Activated CD4-positive, CD25-positive, alpha-beta regulatory T cell (primary cell): ENCODE measurements at places on chromosomes 16 and 17.

DNA sequence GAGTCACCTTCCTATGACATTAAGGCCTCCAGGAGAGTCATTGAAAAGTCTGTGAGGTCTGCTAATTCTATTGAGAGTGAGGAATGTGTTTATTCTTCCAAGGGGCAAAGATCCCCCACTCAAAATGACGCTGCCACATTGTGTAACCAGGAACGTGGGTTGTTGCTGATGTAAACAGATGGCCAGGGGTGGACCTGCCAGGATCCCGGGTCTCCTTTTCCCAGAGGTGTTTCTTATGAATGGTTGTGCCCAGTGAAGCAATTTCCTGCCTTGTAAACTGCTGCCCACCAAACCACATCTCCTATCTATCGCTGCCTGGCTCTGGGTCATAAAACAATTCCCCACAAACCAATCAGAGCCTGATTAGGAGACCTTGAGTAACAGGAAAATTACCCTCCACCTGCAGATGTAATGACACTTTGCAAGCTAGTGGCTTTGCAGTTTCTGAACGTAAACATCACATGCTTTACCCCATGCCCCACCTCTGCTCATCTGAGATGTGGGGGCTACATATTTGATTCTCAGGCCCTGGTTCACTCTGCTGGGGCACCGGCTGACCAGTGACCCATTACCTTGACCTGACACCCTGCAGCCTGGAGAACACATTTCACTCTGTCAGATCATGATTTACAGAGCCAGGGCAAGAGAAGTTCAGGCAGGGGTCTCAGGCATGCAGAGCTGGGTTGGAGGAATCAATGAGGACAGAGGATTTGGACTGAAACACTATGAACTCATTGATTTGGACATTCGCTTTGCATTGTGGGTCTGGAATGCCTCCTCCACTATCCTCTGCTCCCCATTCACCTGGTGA is 33.1 kb upstream of the DDX52 start:
- DNase-seq = no peak

- no peak for DNase-seq
Observed at GRCh38 chr17:49436174-49436573, 21.5 kb upstream of the PHB1 start.

- DNase-seq = no peak
Observed at GRCh38 chr17:78241277-78242023, 10.0 kb downstream of the TMEM235 start.

- no peak for DNase-seq
Observed at GRCh38 chr16:67910158-67910557, 17.1 kb downstream of the PSKH1 start.

- no peak for DNase-seq
Observed at GRCh38 chr17:80768389-80768788, 223.3 kb upstream of the CHMP6 start.

- DNase-seq = no peak
Observed at GRCh38 chr17:78674156-78674555, 97.0 kb upstream of the DNAH17 start.

GRCh38 chr16:6836766-6837165 is 495.9 kb upstream of the RBFOX1 start:
- DNase-seq = no peak

- DNase-seq = no peak
Observed at GRCh38 chr17:82231312-82231561, 2.4 kb downstream of the SLC16A3 start.

- no peak for DNase-seq
Observed at GRCh38 chr16:12802661-12803060, 1.0 kb downstream of the CPPED1 start.

- DNase-seq = no peak
Observed at GRCh38 chr17:21072745-21073197, 30.0 kb upstream of the USP22 start.

DNA sequence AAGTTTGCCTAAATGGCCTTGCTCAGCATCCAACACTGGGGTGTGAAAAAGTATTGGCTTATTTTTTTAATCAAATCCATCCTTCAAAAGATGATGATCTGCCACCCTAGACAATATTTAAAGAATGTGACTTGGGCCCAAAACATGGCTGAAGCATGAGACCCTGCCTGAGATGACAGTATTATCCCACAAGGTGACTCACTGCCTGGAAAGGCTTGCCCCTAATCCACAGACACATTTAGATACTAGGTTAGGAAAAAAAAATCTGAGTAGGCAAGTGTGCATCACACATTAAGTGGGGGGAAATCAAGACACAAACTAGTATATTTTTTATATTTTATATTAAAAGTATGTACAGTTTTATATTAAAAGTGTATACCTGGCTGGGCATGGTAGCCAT is 38.4 kb downstream of the TOM1L2 start:
- DNase-seq = no peak

GRCh38 chr16:55555436-55555835 is 11.0 kb upstream of the CAPNS2 start:
- DNase-seq = no peak

GRCh38 chr17:7323731-7324437 is 5.3 kb downstream of the NEURL4 start:
- peak; percentile 37 for DNase-seq

GRCh38 chr16:16101585-16101984 is 121.7 kb downstream of the ABCC6 start:
- DNase-seq = no peak

DNA sequence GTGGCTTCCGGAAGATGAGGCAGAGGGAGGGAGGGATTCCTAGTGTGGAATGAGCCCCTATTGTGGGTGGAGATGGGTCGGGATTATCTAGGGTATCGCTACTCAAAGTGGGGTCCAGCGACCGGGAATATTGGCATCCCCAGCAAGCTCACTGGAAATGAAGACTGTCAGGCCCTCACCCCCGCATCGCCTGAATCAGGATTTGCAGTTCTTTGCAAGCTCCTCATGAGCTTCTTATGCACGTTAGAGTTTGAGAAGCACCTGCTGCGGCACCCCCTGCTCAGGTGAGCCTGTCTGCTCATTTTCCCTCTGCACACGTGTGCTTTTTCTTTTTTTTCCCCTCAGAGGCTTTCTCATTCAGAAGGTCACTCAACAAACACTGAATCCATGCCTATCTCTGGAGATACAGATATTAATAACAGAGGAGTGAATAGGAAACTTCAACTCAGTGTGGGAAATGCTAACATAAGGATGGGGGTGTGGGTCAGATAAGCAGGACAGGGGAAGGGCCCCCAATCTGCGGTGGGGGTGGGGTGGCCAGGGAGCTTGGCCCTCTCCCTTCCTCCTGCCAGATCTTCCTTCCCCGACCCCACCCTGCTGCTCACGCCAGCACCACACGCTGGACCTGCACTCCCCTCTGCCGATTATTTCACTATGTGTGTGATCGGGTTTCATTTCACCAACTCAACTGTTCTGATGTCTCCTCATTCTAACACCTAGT is 67.7 kb upstream of the NFAT5 start:
- DNase-seq = no peak

DNA sequence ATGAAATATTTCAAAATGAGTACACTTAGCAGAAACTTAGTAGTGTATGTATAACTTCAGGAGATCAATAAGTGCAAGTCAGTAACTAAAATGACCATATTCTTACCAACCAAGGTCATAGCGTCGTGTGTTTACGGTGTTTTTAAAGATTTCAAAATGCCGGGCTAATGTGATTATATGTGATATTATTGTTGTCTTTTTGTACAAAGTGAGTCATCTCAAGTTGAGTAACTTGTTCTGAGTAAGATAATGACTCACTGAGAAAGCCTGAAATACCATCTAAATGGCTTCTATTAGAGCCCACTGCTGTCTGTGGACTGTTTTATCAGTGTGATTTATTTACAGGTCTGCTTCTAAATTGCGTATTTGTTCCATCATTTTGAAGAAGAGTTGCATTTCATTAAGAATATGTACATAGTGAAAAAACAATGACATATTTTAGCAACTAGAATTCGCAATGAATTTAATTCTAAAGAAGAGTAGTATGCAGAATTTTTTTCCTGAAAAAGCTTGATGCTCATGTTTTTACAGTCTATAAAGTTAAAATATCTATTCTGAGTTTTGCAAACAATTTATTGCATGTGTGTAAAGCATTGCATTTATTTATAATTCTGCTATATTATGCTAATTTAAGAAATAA is 12.7 kb downstream of the KRT12 start:
- no peak for DNase-seq

DNA sequence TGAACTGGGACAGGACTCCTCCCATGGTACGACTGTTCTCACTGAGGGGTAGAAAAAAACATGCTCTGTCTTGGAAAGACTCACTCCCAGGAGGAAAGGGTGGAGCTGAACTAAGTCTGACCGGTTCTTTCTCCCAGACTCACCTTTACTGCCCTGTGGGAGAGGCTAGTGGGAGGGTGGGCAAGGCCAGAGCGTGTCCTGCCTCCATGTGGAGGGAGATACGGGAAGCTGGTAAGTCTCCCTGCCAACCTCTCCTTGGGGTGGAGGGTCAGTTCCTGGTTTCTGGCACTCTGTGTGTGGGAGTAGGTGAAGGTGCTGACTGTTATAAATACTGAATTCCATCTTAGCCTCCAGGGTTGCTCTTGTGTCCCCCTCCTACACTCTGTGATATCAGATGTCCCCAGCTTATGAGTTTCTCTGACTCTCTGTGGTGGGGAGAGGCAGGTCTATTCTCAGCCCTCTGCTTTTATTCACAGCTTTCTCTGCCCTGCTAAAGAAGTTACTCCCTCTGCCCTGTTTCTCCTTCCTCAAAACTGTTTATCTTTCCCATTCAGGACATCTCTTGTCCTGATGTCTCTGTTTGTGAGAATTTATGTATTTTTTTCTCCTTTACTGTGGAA is 26.9 kb upstream of the FAM20A start:
- no peak for DNase-seq

- no peak for DNase-seq
Observed at GRCh38 chr16:49848530-49848929, 7.4 kb downstream of the ZNF423 start.

DNA sequence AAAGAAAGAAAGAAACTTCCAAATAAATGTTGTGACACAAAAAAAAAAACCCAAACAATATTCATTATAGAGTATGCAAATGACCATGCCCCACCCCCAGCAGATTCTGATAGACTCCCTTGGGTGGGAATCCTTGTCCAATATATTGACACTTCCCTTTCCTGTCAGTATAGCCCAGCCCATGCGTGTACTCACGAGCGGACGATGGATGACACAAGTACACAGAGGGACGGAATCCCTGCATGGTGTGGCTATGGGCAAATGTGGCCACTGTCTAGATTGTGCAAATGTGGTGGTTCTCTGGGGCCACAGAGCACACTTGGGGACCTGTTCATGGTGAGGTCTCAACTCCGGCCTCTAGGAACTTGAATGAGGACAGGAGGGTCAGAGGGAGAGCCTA is 3.1 kb downstream of the RAB37 start:
- DNase-seq = no peak

GRCh38 chr17:76141212-76142038 is at the start of gene FOXJ1:
Gene FOXJ1, minus strand, starts transcription at chr17:76141245. Its CDS starts 850 bp downstream, at chr17:76140395.
- peak; percentile 74 for DNase-seq

DNA sequence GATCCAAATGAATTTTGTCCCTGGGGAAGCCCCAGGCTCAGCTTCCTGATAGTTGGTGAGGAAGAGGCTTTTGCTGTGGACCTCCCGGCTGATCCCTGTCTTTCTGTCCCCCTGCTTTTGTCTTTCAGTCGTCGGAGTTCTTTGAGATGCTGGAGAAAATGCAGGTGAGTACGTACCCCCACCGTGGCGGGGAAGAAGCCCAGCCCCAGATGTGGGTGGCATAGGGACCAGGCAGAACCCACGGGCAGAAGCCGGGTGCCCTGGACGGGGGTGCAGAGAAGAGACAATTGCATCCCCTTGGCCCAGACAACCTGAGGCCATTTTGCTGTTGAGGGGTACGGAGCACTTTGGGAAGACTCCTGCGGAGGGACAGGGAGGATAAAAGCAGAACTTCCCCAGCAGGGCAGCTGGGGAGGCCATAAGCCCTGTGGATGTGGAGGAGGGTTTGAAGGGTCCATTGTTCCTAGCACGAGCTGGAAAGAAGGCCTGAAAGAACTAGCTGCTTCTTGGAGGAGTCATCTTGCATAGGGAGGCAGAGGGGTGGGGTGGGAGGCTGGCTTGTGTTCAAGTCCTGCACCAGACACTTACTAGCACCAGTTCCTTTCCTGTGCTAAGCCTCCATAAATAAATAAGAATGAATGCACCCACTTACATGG is 105.6 kb downstream of the OR1D5 start:
- DNase-seq = no peak

GRCh38 chr17:73068322-73069153 is 23.9 kb downstream of the SLC39A11 start:
- no peak for DNase-seq

DNA sequence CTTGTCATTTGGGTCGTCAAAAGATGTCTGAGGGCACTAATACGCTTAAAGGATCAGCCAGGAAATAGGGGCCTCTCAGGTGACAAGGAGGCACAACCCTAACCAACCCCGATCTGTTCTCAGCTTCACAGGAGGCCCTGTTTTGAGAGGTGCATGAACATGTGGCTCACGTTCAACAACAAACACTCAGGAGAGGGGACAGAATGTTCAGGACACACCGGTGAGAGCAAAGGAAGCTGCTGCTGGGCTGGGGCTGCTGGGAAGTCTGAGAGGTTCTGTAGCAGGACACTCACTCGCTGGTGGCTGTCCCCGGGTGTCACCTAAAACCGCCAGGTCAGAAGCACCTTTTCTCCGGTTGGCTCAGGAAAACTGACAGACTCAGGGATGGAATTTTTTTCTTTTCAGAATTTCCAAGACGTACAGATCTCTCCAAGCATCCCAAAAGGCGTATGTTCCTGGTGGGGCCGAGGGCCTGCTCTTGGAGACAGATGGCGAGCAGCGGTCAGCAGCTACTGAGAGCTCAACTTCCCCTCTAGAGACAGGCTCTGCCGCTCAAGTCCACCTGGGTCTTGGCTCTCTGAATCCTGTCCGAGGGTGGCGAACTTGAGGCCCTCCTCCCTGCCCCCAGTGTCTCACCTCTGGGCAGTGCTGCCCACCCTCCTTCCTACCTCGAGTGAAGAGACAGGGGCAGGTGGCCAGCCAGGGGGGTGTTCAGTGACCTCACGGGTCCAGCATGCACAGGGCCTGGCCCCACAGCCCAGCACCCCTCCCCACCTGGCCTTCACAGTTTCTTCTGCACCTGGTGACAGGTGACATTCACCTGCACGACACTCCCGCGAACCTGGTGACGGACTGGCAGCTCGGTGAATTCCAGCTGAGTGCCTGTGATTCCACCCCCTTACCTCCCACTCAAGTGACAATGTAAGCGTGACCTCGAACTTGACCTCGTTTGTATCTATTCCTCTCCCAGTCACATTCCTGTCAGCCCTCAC is 22.9 kb downstream of the CLUH start:
- no peak for DNase-seq
